Activated naive CD8-positive, alpha-beta T cell treated with anti-CD3 and anti-CD28 coated beads, Interleukin-2, amount 10 ng/mL, durations not matched to agents 7 days and 5 days (primary cell): ENCODE measurements at places on chromosomes 5 and 9.

- no peaks in the 10 kb centered on the region for H3K36me3 ChIP-seq
- DNase-seq: peak; percentile 19
- no peak overlapping the region for H3K4me3 ChIP-seq
- no peaks in the 10 kb centered on the region for H3K4me1 ChIP-seq
Measured at GRCh38 chr5:176773408-176774035, 36.8 kb upstream of the UNC5A start.

GRCh38 chr9:78406933-78407332, 110.0 kb downstream of the PSAT1 start:
- no peak for DNase-seq
- no peaks in the 10 kb centered on the region for H3K27me3 ChIP-seq
- H3K4me1 ChIP-seq: no peaks in the 10 kb centered on the region
- H3K36me3 ChIP-seq: no peaks in the 10 kb centered on the region

DNA sequence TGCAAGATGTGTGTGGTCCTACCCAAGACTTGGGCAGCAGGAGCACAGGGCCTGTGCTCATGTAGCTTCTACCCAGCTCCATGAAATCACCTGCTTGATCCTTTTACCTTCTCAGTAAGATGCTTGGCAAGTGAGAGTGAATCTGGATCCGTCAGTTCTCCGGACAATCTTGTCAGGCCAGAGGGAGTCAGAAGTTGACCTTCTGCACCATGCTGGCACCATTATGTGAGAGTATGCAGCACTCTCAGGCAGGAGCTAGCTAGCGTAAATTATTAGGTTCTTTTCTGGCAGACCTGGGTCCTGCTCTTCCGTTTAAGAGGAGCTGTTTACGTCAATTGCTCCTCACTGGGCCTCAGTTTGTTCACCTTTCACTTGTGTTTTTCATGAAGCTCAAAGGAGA, 37.0 kb upstream of the ADAM19 start:
- H3K27ac ChIP-seq: no peak overlapping the region
- peaks cover 37% of the 10 kb centered on the region for H3K4me1 ChIP-seq
- peaks cover 3% of the 10 kb centered on the region for H3K27me3 ChIP-seq
- no peak overlapping the region for H3K4me3 ChIP-seq
- peaks cover 5% of the 10 kb centered on the region for H3K36me3 ChIP-seq

GRCh38 chr9:134860510-134860909, 20.1 kb upstream of the FCN2 start:
- H3K27me3 ChIP-seq: no peaks in the 10 kb centered on the region
- H3K36me3 ChIP-seq: no peaks in the 10 kb centered on the region
- H3K4me3 ChIP-seq: no peak overlapping the region
- H3K4me1 ChIP-seq: no peaks in the 10 kb centered on the region

- no peak for DNase-seq
- H3K27ac ChIP-seq: no peak overlapping the region
- H3K36me3 ChIP-seq: no peaks in the 10 kb centered on the region
- peaks cover 27% of the 10 kb centered on the region for H3K27me3 ChIP-seq
- no peaks in the 10 kb centered on the region for H3K4me1 ChIP-seq
- H3K4me3 ChIP-seq: no peak overlapping the region
Measured at GRCh38 chr9:22154064-22154463, 145.0 kb upstream of the CDKN2B start.

GRCh38 chr5:17463653-17464052, 34.4 kb upstream of the TAF11L2 start:
- no peak overlapping the region for H3K27ac ChIP-seq
- no peak for DNase-seq
- no peaks in the 10 kb centered on the region for H3K27me3 ChIP-seq
- no peaks in the 10 kb centered on the region for H3K36me3 ChIP-seq
- H3K4me1 ChIP-seq: no peaks in the 10 kb centered on the region
